ENCODE measurements at places on chromosomes 11 and 22. TPM values are rescaled to one million over a fixed set of nuclear protein-coding genes. Genes with fewer than 3 reads are reported as not detected.

DNA sequence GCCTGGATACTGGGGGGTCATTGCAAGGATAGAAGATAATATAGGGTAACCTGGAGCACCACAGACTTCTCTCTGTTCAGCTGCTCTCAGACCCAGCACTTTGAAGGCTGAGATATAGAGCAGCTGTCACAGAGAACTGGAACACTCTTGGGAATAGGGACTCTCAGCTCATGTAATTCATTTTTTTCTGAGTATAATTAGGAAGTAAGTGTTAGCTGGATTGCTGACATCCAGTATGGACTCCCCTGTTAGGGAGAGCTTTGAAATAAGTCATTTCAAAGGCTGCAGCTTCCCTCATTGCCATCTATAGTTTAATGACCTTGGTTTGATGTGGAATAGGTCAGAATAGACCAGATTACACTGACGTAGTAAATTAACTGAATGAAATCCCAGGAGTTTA is 120.8 kb upstream of the POU2AF2 start:
- DNase-seq: no peak

GRCh38 chr22:35103761-35104160 is 37.8 kb downstream of the ISX start:
- no peak for DNase-seq

GRCh38 chr11:31069447-31070205 is 299.9 kb downstream of the DCDC1 start:
- no peak for DNase-seq

GRCh38 chr11:14980854-14981253 is 8.7 kb upstream of the CALCA start:
- peak; percentile 52 for DNase-seq

Gene AKIP1
- 87.8 TPM for total RNA-seq

DNA sequence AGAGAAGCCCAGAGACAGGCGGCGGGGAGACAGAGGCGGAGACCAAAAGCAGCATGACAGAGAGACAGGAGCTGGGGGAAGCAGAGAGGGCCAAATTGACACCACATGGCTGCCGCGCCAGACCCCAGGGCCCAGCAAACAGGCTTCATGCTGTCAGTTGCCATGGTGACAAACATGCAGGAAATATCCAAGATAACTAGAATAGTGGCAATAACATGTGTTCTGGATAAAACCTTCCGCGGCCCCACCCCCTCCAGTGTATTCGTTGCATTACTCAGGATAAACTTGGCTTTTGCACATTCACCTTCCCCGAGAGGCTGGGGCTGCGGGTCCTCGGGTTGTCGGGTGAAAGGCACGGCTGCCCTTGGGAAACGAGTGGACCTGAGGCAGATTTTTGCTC is 49.9 kb upstream of the CDON start:
- DNase-seq: no peak

DNA sequence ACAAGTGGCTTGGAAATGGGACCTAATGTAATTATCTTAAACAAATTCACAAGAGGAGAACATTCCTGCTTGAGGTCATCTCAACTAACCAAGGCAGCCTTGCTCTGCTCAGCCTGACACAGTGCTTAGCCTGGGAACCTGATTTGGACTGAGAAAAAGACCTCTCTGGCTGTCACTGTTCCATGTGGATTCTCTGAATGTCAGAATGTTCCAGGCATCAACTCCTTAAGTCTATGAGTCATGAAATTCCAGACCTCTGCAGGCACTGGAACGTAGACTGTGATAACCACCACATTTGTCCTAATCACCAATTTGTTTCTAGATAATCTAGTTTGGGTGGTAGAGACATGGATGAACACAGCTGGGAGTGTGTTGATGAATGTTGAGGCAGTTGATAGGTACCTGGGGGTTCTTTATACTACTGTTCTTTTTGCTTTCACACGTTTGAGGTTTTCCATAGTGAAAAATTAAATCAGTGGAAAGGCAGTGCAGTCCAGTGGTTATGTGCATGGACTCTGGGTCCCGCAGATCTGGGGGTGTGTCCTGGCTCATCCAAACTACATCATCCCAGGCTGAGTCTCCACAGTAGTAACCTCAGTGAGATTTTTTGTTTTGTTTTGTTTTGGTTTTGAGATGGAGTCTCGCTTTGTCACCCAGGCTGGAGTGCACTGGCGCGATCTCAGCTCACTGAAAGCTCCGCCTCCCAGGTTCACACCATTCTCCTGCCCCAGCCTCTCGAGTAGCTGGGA is 269.6 kb downstream of the MN1 start:
- peak; percentile 63 for DNase-seq

- DNase-seq: no peak
These were observed 19.4 kb upstream of the SIK2 start for GRCh38 chr11:111582881-111583280.

DNA sequence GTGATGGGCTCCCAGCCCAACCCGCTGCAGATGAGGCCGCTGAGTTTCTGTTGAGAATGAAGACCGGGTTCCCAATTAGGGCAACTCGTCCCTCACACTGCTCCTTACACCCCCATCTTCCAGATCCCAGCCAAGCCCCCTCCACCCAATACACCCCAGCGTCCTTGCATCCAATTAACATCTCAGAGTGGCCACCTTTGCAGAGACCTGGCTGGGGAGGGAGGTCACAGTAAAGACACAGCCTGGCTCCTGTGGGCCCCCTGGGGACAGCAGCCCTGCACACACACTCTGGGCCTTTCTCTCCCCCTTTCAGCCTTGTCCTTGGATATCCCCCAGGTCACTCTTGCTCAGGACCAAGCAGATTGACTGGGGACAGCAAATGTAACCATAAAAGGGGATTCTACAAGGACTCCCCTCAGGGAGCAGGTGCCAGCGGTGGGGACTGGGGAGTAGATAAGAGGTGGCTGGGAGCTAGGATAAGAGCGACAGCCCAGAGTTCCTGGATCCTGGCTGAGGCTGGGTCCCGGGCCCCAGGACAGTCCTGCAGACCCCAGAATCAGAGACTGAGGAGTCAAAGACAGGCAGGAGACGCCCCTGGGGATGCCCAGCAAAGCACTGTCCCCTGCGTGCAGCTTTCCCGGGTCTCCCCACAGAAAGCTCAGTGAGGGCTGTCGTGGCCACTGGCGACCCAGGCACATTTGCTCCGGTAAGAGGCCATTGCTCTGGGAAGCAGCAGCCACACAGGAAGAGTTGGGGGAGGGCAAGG is 8.4 kb downstream of the APOBEC3A start:
- DNase-seq: no peak

DNA sequence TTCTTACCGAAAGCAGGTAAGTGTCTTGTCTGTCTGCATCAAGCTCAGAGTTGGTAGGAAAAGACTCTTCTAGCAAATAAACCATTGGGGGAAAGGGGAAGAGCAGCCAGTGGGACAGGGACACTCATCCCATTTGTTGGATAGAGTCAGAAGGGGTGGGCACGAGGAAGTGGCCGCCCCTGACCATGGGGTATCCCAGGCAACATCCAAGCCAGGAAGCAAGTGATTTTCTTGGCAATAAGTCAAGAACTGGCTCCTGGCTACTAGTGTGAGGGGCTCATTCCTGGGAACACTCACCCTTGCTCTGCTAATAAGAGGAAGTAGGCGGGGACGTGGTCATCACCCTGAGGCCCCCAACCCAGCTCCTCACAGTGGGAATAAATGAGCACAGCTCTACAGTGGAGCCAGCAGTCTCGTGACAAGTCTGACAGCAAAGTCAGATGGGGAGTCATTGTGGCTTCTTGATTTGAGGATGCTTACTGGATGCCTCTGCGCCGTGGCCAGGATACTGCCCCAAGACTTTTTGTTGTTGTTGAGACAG is 6.7 kb downstream of the SLC25A18 start:
- DNase-seq: no peak

DNA sequence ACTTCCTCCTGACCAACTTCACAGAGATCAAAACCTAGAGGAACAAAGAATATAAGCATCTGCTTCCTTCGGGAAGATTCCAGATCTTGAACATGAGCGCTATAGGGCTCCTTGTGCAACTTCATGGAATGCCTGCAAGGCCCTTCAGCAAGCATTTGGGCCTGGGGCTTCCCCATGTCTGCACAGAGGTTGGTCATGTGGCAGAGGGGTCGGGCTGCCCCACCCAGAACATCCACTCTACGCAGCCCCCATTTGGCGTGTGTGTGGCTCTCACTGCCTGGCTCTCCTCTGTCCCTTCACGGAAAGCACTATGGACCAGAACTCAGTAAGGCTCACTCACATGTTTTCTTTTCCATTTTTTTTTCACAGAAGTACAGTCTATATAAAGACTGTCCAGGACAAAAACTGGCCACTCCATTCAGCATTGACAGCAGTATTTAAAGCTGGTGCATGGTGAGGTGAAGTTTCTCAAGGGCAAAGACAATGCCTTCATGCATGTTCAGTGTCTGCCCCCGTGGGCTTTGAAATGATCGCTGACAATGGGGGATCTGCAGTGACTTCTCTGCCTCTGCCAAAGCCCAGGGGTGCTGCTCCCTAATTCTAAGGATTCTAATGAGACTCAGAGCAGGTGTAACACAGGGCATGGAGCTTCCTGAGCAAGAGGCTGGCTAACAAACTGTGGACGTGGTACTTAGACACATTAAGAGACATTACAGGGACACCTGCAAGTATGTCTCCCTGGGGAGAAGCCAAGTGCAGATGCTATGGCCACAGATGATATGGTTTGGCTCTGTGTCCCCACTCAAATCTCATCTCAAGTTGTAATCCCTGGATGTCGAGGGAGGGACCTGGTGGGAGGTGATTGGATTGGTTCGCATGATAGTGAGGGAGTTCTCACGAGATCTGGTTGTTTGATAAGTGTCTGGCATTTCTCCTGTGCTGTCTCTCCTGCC is 66.5 kb upstream of the PITPNB start:
- no peak for DNase-seq

Gene GNAZ
- 6.1 TPM for total RNA-seq

DNA sequence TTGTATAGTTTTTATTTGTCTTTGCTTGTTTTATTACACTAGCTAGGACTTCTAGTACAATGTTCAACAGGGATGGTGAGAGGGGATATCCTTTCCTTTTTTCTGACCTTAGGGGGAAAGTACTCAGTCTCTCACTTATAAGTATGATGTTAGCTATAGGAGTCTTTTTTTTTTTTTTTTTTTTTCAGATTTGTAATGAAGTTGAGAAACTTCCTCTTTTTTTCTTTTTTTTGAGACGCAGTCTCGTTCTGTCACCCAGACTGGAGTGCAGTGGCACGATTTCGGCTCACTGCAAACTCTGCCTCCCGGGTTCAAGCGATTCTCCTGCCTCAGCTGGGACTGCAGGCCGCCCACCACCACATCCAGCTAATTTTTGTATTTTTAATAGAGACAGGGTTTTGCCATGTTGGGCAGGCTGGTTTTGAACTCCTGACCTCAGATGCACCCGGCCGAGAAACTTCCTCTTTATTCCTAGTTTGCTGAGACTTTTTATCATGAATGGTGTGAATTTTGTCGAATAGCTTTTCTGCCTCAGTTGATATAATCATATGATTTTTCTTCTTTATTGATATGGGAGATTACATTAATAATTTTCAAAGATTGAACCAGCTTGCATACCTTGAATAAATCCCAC is 10.9 kb downstream of the TRIM22 start:
- no peak for DNase-seq

GRCh38 chr22:24207264-24208011 is 26.2 kb downstream of the SUSD2 start:
- DNase-seq: no peak

Gene PRODH
- not detected for total RNA-seq

- no peak for DNase-seq
These were observed 26.7 kb upstream of the DDI1 start for GRCh38 chr11:104009744-104010143.

DNA sequence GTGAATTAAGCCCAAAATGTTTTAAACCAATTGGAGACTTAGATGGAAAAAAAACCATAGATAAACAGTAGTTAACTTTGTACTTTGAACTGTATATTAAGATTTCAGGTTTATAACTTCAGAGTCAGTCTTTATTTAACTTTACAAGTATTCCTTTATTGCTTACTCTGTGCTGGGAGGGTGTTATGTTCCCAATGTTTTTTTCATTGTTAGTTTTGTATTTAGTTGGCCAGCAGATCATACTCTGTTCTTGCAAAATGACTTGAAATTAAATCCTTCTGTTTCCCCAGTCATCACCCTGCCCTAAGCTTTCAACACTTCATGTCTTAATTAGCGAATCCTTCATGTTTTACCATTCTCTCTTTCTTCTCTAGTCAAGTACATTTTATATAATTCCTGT is 25.3 kb downstream of the SIK2 start:
- DNase-seq: no peak

Gene MYBPC3
- total RNA-seq: not detected

DNA sequence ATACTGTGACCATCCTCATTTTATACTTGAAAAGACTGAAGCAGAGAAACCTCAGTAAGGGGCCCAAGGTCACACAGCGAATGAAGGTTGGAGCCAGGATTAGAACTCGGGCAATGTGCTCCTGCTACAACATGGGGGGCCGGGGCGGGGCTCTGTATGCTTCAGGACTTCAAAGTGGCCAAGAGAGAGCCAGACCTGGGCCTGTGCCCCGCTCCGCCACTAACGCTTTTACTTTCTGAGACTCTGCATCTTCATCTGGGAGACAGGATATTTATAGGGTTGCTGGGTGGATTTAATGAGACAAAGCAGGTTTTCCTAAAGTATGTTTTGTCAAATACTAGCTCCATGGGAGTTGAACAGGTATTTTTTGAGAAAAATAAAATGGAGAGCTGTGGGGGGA is 33.9 kb upstream of the LYVE1 start:
- DNase-seq: no peak

GRCh38 chr11:83192606-83193245 is 786 bp upstream of the ANKRD42 start:
- DNase-seq: no peak

GRCh38 chr22:36775586-36775963 is 344 bp downstream of the IFT27 start:
- DNase-seq: no peak

Gene OR56A1
- total RNA-seq: not detected

- DNase-seq: no peak
These were observed 39.3 kb upstream of the POU2AF1 start for GRCh38 chr11:111418436-111418787.

Gene TRABD
- 31.5 TPM for total RNA-seq

DNA sequence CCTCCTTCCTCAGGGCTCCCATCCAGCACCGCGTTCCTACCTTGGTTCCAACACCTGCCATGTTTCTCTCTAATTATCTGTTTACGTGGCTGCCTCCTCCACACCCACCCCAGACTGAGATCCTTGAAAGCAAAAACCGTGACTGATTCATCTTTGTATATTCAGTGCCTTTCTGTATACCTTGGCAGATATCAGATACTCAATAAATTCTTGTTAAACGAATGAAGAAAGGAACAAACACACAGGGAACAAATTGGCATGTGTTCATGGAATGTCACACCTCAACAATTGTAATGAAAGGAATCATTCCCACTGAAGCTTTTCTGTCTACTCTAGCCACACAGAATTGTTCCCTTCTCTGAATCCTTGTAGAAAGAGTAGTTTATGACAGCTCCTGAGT is 20.4 kb upstream of the LRRC55 start:
- no peak for DNase-seq

DNA sequence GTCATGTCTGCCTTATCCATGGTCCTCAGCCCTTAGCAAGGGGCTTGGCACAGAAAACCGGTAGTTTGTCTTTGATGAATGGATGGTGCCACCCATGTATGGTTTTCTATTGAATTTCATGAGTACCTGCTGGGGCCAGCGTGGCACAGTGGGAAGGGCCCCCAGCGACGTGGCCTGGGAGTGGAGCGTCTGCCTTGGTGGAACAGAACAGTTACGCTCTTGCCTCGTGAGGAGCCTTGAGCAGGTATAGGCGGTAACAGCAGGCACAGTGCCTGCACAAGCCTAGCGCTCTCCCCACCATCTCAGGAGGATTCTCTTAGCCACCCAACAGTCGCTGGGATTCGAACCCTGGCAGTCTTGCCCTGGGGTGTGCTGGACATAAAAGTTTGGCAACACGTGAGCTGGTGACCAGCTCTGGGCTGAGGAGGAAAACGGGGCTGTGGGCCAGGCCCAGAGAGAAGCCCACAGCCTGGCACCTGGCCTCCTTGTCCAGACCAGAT is 3.0 kb upstream of the SSH3 start:
- DNase-seq: no peak

Data from LHCN-M2 (cell line).